ENCODE measurements at places on chromosomes 13 and 19.
A peak's percentile ranks its signal among the peaks of the same experiment; 100 is the strongest.

DNA sequence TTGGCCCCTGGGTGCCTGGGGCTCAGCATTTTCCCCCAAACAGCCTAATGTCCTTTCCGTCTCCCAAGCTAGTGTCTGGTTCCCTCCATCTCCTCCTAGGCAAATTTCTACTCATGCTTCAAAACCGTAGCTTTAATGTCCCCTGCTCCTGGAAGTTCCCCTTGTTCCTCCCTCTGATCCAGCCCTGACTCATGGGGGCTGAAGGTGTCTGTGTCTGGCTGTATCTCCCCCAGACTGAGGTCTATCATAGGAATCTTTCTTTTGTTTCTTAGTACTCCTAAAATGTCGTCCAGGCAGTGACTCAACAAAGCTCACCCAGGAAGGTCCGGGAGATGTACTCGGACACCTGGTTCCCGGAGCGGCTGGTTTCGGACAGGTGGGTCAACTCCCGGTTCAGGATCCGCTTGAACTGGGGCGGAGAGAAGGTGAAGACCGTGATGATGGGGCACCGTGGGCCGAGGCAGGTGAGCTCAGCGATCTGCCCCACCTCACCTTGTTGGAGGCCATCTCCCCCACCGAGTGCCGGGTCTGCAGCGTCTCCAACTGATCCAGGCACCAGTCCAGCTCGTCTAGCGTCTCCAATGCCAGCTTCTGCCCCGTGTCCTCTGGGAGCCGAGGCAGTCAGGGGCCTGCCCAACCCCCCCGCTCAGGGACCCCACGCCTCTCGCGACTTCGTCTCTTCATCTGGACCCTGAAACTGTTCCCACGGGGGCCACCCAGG is 6.2 kb downstream of the PDE4C start:
- DNase-seq = no peak

DNA sequence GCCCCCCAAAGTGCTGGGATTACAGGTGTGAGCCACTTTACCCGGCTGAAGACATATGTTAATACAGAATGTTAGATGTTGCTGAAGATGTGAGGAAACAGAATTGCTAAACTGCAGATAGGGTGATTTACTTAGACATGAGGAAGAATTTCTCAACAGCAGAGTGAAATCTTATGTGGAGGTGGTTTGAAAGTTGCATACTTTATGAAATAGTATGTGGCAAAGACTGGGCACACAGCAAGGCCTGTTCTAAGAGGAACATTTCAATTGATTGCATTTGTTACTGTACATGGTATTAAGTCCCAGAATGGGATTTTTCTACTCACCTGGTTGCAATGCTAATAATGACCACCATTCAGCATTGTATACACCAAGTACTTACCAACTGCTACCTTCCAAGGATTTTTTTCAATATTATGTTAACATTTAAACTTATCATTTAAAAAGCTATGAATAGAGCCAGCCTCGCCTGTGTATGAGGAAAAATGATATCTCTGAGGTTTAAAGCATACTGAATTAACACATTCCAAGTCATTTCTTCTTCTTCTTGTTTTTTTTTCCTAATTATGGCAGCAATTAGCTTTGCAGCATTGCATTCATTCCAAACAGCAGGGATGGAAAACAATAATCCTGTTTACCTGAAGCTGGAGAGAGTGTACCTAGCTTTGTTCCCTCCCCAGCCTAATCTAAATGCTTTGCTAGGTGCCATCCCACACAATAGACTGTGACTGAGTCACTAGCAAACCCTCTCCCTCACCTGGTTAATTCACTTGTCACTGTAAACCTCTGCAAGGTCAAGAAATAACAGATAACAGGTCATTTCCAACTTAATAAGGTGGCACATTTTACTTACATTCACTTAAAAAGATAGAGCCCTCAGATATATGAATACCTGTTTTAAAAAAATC is 19.4 kb upstream of the KLF5 start:
- DNase-seq = peak; percentile 56

- DNase-seq = no peak
These were observed 18.1 kb downstream of the SLC7A1 start for GRCh38 chr13:29577136-29578051.

- no peak for DNase-seq
These were observed 184.1 kb downstream of the DIAPH3 start for GRCh38 chr13:59979589-59979988.

DNA sequence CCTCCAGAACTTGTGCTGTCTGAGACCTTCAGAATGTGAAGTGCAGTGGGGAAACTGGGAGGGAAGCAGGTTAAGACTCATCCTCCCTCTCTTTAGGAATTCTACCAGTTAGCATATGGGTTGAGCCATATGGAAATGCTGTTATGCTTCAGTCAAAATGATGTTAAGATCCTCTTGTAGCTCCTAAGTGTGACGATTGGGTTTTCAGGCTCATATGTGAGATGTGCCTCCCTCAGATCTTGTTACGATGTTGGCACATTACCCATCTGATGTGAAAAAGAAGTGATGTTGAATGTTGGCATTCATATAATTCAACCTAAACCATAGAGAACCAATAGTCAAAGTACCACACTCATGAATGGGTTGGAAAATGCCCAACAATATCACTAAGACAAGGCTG is 67.8 kb upstream of the IPO5 start:
- no peak for DNase-seq

- no peak for DNase-seq
These were observed 5.8 kb upstream of the ONECUT3 start for GRCh38 chr19:1747285-1748114.

DNA sequence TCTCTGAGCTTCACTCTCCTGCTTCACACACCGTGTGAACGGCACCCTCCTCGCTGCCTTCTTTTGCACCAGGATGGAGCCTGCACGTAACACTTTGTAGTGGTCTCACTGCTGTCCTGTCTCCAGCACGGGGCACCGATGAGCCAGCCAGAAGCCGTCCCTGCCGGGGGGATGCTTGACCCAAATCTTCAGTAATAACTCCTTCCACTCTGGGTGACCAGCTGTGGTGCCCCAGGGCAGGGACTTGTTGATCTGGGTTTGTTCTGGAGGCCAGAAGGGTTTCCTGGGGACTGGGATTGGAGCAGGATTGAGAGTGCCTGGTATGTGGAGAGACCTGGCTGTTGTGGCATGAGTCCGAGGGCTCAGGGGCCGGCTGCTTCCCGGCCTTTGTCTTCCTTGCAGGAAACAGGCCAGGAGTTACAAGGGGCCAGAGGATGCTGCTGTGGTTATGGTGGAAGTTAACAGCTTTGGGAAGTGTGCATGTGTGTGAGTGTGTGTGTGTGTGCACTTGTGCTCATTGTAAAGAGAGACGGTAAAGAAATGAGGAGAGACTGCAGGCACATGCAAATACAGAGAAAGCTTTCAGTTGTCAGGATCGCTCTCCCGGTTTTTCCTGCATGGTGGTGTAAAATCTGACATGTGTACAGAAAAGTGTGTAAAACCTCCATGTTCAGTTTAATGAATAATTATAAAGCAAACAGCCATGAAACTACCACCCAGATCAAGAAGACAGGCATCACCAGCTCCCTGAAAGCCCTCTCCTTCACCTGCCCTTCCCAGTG is 18.9 kb downstream of the PAK4 start:
- no peak for DNase-seq

DNA sequence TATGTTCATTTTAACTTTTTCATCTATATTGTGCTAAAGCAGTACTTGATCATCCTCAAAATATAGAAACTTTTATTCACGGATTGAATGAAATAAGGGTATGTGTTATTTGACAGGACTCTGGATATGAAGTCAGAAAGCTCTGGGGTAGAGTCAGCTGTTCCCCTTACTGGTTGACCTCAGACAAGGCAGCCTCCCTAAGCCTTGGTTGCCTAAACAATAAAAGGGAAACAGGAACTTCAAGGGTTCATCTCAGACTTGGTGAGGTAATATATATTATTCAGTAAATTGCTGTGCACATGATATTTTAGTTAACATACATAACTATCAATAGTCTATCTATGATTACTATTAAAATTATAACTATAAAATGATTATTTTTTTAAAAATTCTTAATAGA is 13.6 kb downstream of the POLR1D start:
- DNase-seq = no peak

GRCh38 chr13:76696370-76696769 is 189.8 kb downstream of the KCTD12 start:
- no peak for DNase-seq

DNA sequence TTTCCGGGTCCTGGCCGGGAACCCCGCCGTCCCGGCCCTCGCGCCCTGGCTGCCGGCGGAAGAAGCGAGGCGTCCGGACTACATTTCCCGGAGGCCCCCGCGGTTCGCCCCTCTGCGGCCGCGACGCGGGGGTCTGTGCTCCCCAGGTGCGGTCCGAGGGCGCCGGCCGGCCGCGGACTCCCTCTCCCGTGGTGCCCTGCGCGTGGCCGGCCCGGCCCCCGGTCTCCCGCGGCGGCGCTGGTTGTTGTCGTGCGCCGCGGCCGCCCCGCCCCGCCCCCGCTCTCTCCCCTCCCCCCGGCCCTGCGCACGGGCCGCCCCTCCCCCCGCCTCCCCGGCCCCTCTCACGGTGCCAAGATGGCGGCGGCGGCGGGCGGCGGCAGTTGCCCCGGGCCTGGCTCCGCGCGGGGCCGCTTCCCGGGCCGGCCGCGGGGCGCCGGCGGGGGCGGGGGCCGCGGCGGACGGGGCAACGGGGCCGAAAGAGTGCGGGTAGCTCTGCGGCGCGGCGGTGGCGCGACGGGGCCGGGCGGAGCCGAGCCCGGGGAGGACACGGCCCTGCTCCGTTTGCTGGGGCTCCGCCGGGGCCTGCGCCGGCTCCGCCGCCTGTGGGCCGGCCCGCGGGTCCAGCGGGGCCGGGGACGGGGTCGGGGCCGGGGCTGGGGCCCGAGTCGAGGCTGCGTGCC is at the start of gene KMT2B:
Gene KMT2B (plus strand): TSS at position 339 of the 680 bp plus-strand sequence. CDS start 16 bp downstream, at position 355.
- peak; percentile 95 for DNase-seq

DNA sequence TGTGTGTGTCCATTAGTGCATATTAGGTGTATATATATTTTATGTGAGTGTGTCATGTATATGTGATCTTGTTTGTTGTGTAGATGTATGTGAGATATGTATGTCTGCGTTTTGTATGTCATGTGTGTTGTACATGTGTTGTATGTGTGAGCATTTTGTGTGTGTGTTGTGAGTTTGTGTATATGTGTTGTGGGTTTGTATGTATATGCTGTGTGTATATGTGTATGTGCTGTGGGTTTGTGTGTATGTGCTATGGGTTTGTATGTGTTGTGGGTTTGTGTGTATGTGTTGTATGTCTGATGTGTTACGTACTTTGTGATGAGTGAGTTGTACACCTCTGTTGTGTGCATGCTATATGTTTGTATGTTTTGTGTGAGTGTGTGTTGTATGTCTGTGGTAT is 8.1 kb downstream of the CEACAM20 start:
- no peak for DNase-seq

All from COR-L47 (cell line).